Smooth muscle cell of the coronary artery (primary cell): ENCODE measurements at places on chromosomes 7 and 10. TPM values are rescaled to one million over a fixed set of nuclear protein-coding genes. Genes with fewer than 3 reads are reported as not detected.

The GLCCI1 gene
- 2.1 and 14.0 TPM in 2 replicates for total RNA-seq

The GPR15LG gene
- not detected in 2 replicates for total RNA-seq

The RNF148 gene
- total RNA-seq: 0.45 and 0.82 TPM in 2 replicates

The C10orf143 gene
- 0.68 and 0.82 TPM in 2 replicates for total RNA-seq

The CDNF gene
- total RNA-seq: 0.35 and 0.83 TPM in 2 replicates

The SPDYE2 gene
- 0.12 TPM in 1 of 2 replicates, not detected in the other for total RNA-seq

The HOXA3 gene
- total RNA-seq: not detected in 2 replicates

The CDHR1 gene
- not detected in 2 replicates for total RNA-seq

The CREB3L2 gene
- total RNA-seq: 12.6 and 48.6 TPM in 2 replicates

The CPVL gene
- 0.08 and 1.9 TPM in 2 replicates for total RNA-seq

The NAPEPLD gene
- total RNA-seq: 9.8 and 11.6 TPM in 2 replicates

The HABP2 gene
- total RNA-seq: not detected in 2 replicates

The TRIM73 gene
- 0.68 and 1.3 TPM in 2 replicates for total RNA-seq

The PNLIPRP3 gene
- not detected in 2 replicates for total RNA-seq

The JAKMIP3 gene
- total RNA-seq: 0.08 and 0.35 TPM in 2 replicates

The GRID1 gene
- total RNA-seq: under 0.01 TPM in 1 of 2 replicates, not detected in the other

The SOSTDC1 gene
- not detected in 2 replicates for total RNA-seq

The EDRF1 gene
- 14.5 and 15.1 TPM in 2 replicates for total RNA-seq

The EIF5AL1 gene
- total RNA-seq: 0.35 and 0.38 TPM in 2 replicates

The DNAJC30 gene
- 1.8 and 2.0 TPM in 2 replicates for total RNA-seq

The VGF gene
- total RNA-seq: not detected in 2 replicates

The PCLO gene
- total RNA-seq: under 0.01 TPM in 1 of 2 replicates, not detected in the other

The NT5C3A gene
- total RNA-seq: 10.4 and 16.3 TPM in 2 replicates

The RPEL1 gene
- 0.08 and 0.12 TPM in 2 replicates for total RNA-seq

The CALCR gene
- total RNA-seq: not detected in 2 replicates

The EN2 gene
- total RNA-seq: under 0.01 TPM in 1 of 2 replicates, not detected in the other

The RET gene
- total RNA-seq: 0.59 TPM in 1 of 2 replicates, not detected in the other

The PLAU gene
- total RNA-seq: 16.5 and 53.8 TPM in 2 replicates

The NAT16 gene
- not detected in 2 replicates for total RNA-seq

The BAIAP2L1 gene
- 0.82 and 3.5 TPM in 2 replicates for total RNA-seq

The GPNMB gene
- 45.9 and 507 TPM in 2 replicates for total RNA-seq

The AUTS2 gene
- total RNA-seq: 0.75 and 2.8 TPM in 2 replicates

The LGI1 gene
- total RNA-seq: not detected in 2 replicates

The PITX3 gene
- 0.38 TPM in 1 of 2 replicates, not detected in the other for total RNA-seq

The NUTM2E gene
- under 0.01 TPM in 1 of 2 replicates, not detected in the other for total RNA-seq

The ZNF365 gene
- 0.70 and 13.0 TPM in 2 replicates for total RNA-seq

The IDI2 gene
- total RNA-seq: not detected in 2 replicates

The C10orf62 gene
- total RNA-seq: 0.08 TPM in 1 of 2 replicates, not detected in the other

The AKR1C3 gene
- total RNA-seq: 132 and 308 TPM in 2 replicates

The TMEM270 gene
- not detected in 2 replicates for total RNA-seq

The GBX1 gene
- total RNA-seq: not detected in 2 replicates

The MIOS gene
- total RNA-seq: 11.9 and 18.9 TPM in 2 replicates

The TAS2R40 gene
- not detected in 2 replicates for total RNA-seq

The CNPY1 gene
- not detected in 2 replicates for total RNA-seq

The SBDS gene
- total RNA-seq: 71.0 and 90.3 TPM in 2 replicates

The SMO gene
- total RNA-seq: 18.5 and 22.7 TPM in 2 replicates

The SLC16A12 gene
- total RNA-seq: 0.12 and 0.75 TPM in 2 replicates
